Sciatic nerve (tissue), 2 donors: ENCODE measurements at places on chromosomes 2 and 18. TPM values are rescaled to one million over a fixed set of nuclear protein-coding genes. Genes with fewer than 3 reads are reported as not detected.

SLC9A2 gene
- total RNA-seq: not detected

C2orf81 gene
- 4.4 TPM for total RNA-seq

ASXL3 gene
- total RNA-seq: 13.1 TPM

LBX2 gene
- 0.53 TPM for total RNA-seq

ELOA2 gene
- total RNA-seq: not detected

DNA sequence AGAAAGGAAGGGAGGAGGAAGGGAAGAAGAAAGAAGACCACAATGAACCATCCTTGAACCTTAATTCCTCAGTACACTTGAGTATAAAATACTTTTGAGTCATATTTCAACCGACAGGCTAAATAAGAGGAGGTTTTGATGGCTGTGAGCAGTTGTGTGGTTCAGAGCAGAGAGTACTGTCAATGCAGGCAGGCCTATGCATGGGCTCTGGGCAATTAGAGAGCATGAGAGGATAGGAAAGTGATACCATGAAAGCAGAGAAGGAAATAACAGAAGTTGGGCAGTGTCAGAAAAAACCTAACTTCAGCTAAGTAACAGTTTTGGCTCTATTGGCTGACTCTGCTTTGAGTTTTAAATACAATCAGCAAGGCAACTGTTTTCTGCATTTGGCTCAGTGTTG, 123.6 kb upstream of the STK17B start:
- no peak for DNase-seq

GRCh38 chr18:32380559-32380958, 90.1 kb downstream of the GAREM1 start:
- DNase-seq: no peak

- no peak for DNase-seq
These were observed 7.5 kb upstream of the STAMBP start for GRCh38 chr2:73821227-73821626.

- no peak for DNase-seq
These were observed 3.5 kb upstream of the EN1 start for GRCh38 chr2:118850901-118851415.

GRCh38 chr2:72077702-72078169, 69.9 kb downstream of the CYP26B1 start:
- DNase-seq: no peak

DNA sequence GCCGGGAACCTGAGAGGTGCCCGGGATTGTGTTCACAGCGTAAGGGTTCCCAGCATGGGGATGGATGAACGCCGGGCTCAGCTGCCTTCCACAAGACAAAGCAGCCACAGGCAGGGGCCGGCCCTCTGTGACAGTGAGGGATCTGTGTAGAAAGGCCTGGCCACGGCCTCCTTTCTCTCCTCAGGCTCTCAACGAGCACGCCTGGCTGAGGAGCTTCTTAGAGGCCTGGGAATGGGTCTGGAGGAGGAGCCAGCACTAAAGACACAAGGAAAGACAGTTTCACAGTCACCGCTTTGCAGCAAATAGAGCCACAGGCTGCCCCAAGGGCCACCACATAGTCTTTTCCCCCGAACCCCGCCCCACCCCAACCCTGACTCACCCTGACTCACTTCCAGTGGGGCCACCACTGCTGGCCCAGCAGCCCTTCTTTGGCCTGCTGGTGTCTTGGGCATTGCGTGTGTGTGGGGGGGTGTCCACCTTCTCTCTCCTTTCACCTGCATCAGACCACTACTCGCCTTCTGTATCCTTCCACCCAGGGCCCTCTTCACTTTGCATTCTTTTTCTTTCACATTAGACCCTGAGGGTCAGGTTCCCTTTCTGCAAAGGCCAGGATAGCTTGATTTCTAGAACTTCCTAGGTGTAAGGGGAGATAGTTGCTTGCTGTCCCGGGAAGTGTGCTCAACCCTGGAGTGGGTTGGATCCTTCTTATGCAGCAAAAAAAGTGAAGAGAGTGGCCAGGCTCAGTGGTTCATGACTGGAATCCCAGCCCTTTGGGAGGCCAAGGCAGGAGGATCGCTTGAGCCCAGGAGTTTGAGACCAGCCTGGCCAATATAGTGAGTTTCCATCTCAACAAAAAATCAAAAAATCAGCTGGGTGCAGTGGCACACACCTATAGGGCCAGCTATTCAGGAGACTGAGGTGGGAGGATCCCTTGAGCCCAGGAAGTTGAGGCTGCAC, 19.3 kb upstream of the HPCAL1 start:
- DNase-seq: no peak

DNA sequence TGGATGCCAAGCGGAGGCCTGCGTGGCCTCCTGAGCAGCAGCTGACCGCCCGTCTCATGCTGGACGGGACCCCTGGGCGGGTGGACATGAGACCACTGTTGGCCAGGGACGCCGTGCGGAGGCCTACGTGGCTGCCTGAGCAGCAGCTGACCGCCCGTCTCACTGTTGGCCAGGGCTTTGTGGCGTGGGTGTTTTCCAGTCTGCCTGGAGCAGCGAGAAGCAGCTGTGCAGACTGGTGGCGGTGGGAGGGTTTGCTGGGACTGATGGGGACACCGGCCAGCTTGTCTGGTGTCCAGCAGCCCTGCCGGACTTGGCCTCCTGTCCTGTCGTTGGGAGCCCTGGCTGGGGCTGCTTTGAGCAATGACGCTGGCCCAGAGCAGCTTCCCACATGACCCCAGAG, 5.8 kb upstream of the D2HGDH start:
- no peak for DNase-seq

DNA sequence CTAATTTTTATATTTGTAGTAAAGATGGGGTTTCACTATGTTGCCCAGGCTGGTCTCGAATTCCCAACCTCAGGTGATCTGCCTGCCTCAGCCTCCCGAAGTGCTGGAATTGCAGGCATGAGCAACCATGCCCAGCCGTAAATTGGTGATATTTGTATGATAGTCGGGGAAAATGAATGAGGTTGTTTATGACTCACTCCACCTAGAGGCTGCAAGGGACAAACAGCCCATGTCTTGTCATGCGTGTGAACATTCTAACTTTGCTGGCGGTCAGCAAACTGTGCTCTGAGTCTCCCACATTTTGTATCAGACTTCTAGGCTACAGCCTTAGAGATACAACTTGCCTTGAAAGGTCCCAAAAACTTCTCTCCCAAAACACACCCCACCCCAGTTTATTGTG, 133.5 kb upstream of the DTNA start:
- no peak for DNase-seq
